Left renal cortex interstitium (tissue), 4 donors: ENCODE measurements at places on chromosomes 7 and 10. TPM values are rescaled to one million over a fixed set of nuclear protein-coding genes. Genes with fewer than 3 reads are reported as not detected.

The KCNH2 gene
- polyA plus RNA-seq: 23.2 TPM

The HIBADH gene
- polyA plus RNA-seq: 90.3 TPM

The SPDYE1 gene
- polyA plus RNA-seq: 0.54 TPM

The HMX2 gene
- 2.9 TPM for polyA plus RNA-seq

The CTAGE8 gene
- 8.9 TPM for polyA plus RNA-seq

The NUTM2E gene
- polyA plus RNA-seq: 0.24 TPM

The UTF1 gene
- polyA plus RNA-seq: not detected
